Hippocampal formation (tissue), 2 donors: ENCODE measurements at places on chromosomes 12 and 14.

GRCh38 chr12:115320451-115320850, 636.5 kb upstream of the TBX3 start:
- no peak for DNase-seq

- DNase-seq: no peak
Observed at GRCh38 chr14:34580381-34580780, 40.9 kb upstream of the EAPP start.

GRCh38 chr12:72602581-72602980, 330.4 kb downstream of the TRHDE start:
- no peak for DNase-seq

- DNase-seq: no peak
Observed at GRCh38 chr12:32437095-32437515, 37.7 kb downstream of the FGD4 start.

DNA sequence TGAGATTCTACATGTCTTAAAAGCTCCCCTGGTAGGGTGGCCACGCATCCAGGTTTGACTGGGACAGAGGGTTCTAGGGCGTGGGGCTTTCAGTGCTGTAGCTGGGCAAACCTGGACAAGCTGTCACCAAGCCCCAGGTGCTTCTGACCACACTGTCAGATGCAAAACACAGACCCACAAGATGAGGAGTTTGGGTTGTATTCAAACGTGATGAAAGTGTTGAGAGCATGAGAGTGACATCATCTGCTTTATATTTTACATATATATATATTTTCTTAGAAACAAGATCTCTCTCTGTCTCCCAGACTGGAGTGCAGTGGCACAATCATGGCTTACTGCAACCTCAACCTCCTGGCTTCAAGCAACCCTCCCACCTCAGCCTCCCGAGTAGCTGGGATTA, 210.1 kb downstream of the DPF3 start:
- DNase-seq: no peak
